ENCODE measurements at places on chromosomes 7 and 10.
A peak's percentile ranks its signal among the peaks of the same experiment; 100 is the strongest.

- DNase-seq, result no peak
Observed at GRCh38 chr7:54680377-54681005, 78.5 kb downstream of the SEC61G start.

- DNase-seq, result no peak
Observed at GRCh38 chr7:99137411-99138180, 6.3 kb downstream of the SMURF1 start.

- no peak for DNase-seq
Observed at GRCh38 chr7:29588900-29589696, 25.5 kb downstream of the PRR15 start.

DNA sequence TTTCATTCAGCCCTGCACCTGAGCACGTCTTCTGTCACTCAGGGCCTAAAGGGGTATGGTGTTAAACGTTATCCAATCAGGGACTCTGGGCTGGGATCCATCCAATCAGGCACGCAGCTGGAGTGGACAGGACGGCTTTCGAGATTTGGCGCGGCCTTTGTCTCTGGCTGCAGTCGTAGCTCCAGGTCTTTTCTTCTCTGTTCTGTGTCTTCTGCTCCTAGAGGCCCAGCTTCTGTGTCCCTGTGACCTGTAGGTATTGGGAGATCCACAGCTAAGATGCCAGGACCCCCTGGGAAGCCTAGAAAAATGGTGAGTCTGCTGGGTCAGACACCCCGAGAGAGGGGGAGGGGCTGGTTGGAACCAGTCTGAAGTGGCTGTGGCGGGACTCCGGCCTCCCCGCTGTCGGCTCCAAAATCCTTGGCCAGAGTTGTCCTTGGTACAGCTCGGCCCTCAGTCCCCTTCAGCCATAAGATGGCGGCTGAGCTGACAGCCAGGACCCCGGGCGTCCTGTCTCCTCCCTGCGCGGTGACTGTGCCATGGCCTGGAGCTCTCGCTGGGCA is 11.7 kb upstream of the ZNF680 start:
- no peak for DNase-seq

- no peak for DNase-seq
Observed at GRCh38 chr7:129238546-129238945, 13.7 kb downstream of the AHCYL2 start.

GRCh38 chr10:4094751-4095150 is 309.7 kb upstream of the KLF6 start:
- no peak for DNase-seq

GRCh38 chr10:121662531-121662930 is 64.3 kb upstream of the FGFR2 start:
- DNase-seq, result no peak

GRCh38 chr7:55983537-55983936 is 19.2 kb downstream of the NIPSNAP2 start:
- no peak for DNase-seq

- DNase-seq, result no peak
Observed at GRCh38 chr7:112723416-112723815, 66.8 kb downstream of the TMEM168 start.

GRCh38 chr10:125209591-125210355 is 49.4 kb upstream of the CTBP2 start:
- peak; percentile 18 for DNase-seq

DNA sequence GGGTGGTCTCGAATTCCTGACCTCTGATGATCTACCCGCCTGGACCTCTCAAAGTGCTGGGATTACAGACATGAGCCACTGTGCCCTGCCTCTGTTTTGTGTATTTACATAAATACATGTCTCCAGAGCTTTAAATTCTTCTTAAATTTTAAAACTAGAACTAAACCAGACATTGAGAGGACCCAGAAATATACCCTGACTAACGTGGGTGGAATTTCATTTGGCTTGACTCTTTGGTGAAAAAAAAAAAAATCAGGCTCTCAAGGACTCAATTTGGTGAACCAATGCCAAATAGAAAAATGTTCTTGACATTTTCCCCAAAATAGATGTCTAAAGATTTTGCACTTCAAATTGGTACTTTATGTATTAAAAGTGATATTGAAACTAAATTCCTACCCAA is 16.6 kb upstream of the FAS start:
- DNase-seq, result no peak

- no peak for DNase-seq
Observed at GRCh38 chr7:901388-902154, 25.2 kb downstream of the GET4 start.

GRCh38 chr10:86749854-86750253 is 6.6 kb upstream of the BMPR1A start:
- DNase-seq, result no peak

DNA sequence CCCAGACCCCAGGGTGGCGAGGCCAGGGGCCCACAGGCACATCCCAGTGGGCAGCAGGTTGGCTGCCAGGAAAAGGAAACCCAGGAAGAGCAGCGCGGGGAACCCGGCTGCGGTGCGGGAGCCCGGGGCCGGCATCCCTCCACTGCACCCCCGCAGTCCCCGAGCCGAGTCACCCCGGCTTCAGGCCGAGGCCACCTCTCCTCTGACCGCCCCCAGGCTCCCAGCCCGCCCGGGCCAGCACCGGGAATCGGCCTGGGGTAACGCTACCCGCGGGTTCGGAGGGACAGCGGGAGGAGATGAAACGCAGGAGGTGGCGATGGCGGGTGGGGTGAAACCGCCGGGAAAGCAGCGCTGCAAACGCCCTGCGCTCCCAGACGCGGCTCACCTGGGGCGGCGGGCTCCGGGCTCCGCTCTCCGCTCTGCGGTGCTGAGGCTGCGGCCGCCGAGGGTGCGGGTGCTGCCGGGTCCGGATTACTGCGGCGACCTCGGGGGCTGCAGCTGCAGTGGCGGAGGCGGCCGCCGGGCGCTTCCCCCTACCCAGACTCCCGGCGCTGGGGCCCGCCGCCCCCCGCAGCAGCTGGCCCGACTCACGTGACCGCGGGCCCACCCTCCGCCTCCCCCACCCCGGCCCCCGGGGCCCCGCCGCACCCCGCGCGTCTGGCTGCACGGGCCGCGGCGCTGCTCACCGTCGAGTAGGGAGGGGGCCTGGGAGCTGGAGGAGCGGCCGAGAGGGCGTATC is at the start of gene SCRN1:
SCRN1 (minus strand) TSS at position 545 of the 739 bp plus-strand sequence. CDS start 20,734 bp downstream, outside the sequence.
- peak; percentile 58 for DNase-seq

DNA sequence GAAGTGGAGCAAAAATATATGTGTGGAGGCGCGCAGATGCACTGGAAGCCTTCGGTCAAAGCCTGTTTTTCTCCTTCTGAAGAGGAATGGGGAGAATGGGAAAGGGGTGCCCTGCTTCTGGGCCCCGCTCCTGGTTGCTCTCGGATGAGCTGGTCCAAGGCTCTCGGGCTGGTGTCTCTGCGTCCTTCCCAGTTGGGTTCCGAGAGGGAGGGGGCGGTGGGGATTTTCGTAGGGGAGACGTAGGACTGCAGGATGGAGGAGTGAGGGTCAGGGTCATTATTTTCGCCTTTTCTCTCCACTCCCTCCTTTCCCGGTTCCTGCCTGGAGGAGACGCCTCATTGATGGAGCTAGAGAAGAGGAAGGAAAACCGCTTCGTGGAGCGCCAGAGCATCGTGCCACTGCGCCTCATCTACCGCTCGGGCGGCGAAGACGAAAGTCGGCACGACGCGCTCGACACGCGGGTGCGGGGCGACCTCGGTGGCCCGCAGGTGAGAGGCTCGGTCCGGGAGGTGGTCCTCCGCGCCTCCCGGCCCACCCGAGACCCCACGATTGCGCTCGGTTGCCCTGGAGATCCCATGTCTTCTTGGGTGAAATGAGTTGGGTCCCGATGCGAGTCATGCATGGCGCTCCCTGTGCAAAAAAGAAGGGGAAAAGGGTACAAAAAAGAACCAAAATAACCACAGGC is 790 bp downstream of the ADAM22 start:
- DNase-seq, result peak; percentile 61

DNA sequence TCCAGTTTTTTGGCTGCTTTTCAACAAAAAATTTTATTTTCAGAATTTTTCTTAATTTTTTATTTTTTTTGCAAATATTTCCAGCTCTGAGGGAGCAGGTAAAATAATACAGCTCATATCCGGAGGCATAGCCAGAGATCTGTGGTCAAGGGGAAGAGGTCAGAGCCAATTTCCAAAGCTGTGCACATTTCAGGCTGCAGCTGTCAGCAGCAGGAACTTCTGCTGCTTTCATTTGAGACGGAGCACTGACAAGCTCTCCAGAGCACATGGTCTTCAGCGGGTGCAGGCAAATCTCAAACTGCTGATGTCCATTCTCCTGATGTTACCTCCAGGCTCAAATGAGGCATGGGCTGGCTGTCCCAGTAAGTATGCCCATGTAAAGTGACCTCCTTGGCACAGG is 31.1 kb downstream of the SLC26A4 start:
- DNase-seq, result no peak

- no peak for DNase-seq
Observed at GRCh38 chr10:125193306-125193877, 33.0 kb upstream of the CTBP2 start.

GRCh38 chr10:95601116-95601719 is 40.0 kb upstream of the SORBS1 start:
- peak; percentile 89 for DNase-seq

DNA sequence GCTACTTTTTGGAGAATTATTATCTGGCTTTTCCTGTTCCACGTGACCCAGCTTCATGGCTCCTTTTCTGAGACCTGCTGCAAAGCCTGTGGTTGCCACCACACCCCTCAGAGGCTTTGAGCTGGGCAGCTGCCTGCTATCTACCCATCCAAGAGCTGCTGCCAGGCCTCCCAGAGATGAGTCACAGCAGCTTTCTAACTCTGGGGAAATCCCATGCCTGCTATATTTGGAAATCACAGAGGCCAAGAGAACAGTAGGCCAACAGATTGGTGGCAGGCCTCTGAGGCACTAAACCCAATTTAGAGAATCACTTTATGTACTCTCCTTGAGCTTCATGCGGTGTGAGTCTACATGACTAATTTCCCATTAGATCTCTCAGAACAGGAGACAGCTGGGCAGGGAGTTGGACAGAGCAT is 35.2 kb downstream of the SGCE start:
- DNase-seq, result no peak

DNA sequence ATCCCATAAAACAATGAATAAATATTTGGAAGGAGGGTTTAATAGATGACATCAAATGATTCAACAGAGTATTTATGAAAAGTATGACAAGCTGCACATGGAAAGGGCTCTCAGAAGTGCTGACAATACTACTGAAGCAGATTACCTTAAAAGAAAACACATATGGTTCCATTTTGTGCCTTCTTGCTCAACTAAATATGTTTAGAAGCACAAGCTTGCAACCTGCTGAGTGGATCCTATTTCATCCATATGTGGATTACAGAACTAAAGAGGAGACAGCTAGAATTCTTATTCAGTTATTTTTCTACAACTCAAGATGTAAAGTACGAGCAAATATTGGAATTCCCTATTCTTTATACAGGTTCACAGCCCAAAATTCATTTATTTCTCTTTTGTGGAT is 340.6 kb downstream of the TFEC start:
- DNase-seq, result no peak

- DNase-seq, result no peak
Observed at GRCh38 chr10:119761106-119761505, 35.3 kb downstream of the INPP5F start.

DNA sequence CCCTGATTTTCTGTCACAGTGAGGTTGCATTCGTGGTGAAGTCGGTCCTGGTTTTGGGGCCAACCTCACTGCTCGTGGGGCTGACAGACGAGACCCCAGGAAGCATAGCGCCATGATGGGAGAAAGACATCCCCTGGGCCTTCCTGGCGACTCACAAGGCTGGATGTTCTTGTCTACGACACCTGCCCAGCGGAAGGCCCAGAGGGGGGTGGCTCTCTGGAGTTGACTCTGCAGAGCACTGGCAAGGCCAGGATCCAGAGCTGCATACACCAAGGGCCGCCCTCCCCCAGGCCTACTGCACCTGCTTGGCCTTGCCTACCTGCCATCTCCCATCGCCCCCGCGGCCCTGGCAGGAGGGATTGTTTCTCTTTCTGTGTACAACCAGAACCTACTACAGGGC is 608.9 kb downstream of the PTPRN2 start:
- no peak for DNase-seq

GRCh38 chr10:3757638-3758490 is 27.1 kb downstream of the KLF6 start:
- no peak for DNase-seq

- DNase-seq, result no peak
Observed at GRCh38 chr10:130481076-130481930, 345.1 kb downstream of the GLRX3 start.

- DNase-seq, result no peak
Observed at GRCh38 chr10:73906524-73907447, 4.1 kb upstream of the PLAU start.

GRCh38 chr7:110590415-110590814 is 500.5 kb upstream of the LRRN3 start:
- DNase-seq, result no peak

DNA sequence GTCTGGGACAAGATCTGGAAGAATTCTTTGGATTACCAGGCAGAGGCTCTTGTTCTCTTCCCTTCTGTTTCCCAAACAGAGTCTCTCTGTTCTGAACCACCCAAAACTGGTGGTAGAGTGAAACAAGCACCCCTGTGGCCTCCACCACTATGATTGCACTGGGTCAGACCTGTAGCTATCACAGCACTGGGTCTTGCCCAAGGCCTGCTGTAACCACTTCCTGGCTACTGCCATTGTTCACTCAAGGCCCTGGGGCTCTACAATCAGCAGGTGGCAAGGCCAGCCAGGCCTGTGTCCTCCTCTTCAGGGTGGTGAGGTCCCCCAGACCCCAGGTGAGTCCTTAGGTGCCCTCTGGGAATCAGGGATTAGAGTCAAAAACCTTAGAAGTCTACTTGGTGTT is 4.1 kb upstream of the LRRC17 start:
- no peak for DNase-seq

DNA sequence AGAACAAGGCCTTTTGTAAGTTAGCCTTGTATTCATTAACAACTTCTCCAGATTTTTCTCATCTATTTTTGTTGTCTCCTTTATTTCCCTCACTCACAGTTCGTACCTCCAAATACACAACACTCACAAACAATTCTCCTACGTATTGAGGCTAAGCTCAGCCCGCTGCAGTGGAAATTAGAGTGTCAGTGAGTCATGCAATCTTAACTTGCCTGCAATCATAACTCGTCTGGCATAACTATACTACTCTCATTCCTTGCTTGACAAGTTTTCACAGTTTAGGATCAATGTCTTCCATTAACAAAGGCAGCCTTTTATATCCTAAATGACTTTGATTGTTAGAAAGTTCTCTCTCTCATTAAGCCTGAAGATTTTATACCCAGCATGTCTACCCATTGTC is 23.8 kb downstream of the TMEM196 start:
- no peak for DNase-seq

GRCh38 chr7:29077176-29077575 is 69.2 kb downstream of the CPVL start:
- DNase-seq, result no peak

GRCh38 chr7:117682681-117683385 is 190.4 kb downstream of the CTTNBP2 start:
- DNase-seq, result no peak

GRCh38 chr10:34759837-34760215 is 55.3 kb downstream of the PARD3 start:
- DNase-seq, result no peak

DNA sequence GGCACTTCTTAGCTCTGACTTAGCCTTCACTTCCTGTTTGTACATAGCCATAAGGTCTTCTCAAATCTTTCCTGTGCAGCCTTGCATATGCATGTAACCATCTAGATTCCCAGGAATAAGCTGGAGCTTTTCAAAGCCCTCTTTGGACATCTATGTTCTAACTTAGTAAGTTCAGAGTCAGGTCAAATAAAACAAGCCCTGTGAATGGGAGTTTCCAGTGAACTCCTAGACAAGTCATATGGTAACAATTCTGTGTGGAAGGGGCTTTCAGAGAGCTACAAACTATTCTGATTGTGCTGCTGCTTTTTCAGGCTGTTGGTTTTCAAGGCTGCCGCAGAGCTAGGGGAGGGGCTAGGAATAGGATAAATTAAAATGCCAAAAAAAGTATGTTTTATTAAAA is 208.4 kb upstream of the AKR1E2 start:
- DNase-seq, result no peak

Measured in hippocampal formation (tissue), 2 donors.